ENCODE measurements at places on chromosomes 12 and 14.

DNA sequence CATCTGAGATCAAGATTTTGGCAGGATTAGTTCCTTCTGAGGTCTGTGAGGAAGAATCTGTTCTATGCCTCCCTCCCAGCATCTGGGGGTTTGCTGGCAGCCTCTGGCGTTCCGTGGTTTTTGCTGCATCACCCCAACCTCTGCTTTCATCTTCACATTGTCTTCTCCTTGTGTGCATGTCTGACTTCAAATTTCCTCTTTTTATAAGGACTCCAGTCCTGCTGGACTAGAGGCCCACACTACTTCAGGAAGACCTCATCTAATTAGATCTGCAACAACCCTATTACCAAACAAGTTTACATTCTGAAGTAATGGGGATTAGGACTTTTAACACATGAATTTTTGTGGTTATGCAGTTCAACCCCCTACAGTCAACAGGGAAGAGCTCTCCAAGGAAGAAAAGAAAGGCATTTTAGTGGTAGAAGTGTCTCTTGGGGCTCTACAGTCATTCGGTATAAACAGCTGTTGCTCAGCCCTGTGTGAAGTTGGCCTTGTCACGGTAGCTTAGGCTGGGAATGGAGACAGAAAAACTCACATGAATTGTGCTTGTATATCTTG, 89.7 kb downstream of the CAND1 start:
- DNase-seq, result no peak

- no peak for DNase-seq
Measured at GRCh38 chr14:51006781-51007211, 62.5 kb upstream of the PYGL start.

DNA sequence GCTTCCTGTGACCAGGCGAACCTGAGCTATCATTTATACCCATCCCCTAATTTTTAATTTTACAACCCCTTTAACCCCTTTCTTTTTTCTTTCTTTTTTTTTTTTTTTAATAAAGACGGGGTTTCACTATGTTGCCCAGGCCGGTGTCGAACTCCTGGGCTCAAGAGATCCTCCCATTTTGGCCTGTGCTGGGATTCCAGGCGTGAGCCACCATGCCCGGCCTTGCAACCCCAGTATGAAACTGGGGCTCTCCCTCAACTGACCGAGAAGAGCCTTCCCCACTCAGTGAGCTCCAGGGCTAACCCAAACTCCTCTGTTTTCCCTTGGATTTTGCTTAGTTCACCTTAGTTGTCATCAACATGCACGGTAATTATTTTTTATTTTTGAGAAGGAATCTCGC, 992 bp downstream of the CPSF2 start:
- no peak for DNase-seq

DNA sequence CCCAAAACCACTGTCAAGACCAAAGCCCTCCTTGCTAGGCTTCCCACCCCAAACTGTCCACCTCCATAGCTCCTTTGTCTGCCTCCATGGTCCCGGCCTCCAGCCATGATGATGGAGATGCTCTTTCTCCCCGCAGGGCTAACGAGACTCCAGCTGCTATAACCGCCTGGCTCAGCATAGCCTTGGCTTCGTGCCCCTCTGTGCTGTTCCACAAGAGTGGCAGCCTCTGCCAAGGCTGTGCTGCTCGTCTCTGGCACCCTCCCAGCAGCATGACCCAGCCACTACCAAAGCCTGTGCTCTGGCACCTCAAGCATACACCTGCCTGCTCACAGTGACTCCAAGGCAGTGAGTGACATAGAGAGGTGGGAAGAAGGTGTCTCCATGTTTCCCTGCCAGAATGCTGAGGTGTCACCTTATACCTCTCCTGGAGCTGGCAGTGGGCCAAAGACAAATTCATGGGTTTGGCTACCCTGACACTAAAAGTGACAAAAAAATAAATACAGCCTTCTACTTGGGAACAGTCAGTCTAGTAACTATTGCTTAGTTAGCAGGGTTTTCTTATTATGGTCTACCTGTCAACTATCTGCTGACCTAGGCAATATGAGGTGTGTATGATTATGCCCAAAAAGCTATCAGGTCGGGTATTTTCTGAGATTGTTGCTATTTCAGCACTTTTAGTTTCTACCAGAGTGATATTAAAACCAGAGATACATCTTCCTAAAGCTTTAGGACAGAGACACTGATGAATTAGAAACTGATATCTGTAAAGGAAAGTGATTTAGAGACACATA, 16.1 kb upstream of the KRT73 start:
- DNase-seq, result no peak

DNA sequence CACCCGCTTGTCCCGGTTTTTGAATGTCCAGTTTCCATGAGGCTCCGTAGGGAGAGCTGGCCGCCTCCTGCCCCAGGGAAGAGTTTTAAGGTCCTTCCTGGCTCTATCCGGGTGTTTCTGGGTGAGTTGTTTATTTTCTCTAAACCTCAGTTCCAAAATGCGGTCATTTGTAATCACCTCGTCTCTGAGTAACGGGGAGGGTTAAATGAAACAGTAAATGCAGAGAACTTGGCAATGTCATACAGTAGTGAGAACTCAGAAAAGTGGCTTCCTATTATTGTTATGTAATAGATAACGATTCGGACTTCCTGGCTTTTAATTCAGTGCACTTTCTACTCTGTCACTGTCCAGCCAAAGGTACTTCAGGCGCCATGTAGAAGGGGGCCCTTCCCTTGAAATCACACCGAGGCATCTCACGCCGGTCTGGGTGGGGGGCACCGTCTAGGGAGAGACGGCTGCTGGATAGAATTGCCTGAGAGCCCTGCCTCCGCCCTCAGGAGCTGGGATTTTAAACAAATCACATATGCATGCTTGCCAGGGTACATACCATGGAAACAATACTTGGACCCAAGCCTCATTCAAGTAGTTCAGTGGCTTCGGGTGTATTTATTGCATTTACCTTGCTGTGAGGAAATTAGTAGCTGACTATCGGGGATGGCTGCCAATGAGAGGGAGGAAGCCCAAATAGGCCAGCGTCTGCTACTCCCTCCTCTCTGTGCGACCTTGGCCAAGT, 26.4 kb downstream of the NOS1 start:
- DNase-seq, result no peak

- no peak for DNase-seq
Measured at GRCh38 chr12:50665609-50666008, 98.3 kb upstream of the ATF1 start.

GRCh38 chr12:116547955-116548501, 11.2 kb upstream of the MAP1LC3B2 start:
- no peak for DNase-seq

- no peak for DNase-seq
Measured at GRCh38 chr12:109440851-109441490, 36.1 kb downstream of the KCTD10 start.

DNA sequence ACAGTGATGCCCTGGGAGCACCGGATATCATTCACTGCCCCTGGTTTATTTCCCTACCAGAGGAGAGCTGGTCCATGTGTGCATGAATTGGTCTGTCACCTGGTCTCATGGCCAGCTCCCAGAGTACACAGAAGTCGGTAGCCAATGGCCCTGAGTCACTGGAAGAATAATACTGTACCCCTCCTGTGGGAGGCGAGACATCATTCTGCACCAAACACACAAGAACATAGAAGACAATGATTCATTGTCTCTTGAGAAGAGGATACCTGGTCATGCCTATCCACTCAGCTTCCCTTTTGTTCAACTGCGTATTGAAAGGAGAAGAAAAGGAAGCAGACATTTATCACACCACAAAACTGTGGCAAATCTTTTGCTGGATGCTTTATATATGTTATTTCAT, 216.2 kb downstream of the DPF3 start:
- no peak for DNase-seq

DNA sequence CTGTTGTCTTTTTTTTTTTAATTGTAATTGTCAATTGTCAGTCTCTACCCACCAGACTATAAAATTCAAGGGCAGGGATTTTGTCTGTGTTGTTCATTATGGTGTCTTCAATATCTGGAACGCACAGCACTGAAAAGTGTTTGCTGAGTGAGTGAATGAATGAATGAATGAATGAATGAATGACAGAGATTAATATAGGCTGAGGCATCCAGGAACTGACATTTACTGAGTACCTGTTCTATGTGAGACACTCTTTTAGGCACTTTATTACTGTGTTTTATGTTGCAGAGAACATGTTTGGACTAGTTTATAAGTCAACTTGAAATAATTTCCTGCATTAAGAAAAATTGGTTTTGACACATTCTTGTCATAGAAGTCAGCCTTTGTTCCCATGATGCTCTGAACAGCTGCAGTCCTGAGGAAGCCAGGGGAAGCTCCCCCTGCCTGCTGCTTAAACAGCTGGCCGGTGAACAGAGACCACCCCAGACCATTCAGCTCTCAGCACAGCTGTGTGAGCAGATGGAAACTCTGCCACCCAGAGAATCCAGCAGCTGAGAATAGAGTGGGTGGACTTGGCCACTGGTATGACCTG, 160.7 kb upstream of the CCND2 start:
- DNase-seq, result no peak

GRCh38 chr12:40078266-40078665, 27.6 kb downstream of the SLC2A13 start:
- no peak for DNase-seq

GRCh38 chr14:85125291-85125670, 404.7 kb upstream of the FLRT2 start:
- DNase-seq, result no peak

DNA sequence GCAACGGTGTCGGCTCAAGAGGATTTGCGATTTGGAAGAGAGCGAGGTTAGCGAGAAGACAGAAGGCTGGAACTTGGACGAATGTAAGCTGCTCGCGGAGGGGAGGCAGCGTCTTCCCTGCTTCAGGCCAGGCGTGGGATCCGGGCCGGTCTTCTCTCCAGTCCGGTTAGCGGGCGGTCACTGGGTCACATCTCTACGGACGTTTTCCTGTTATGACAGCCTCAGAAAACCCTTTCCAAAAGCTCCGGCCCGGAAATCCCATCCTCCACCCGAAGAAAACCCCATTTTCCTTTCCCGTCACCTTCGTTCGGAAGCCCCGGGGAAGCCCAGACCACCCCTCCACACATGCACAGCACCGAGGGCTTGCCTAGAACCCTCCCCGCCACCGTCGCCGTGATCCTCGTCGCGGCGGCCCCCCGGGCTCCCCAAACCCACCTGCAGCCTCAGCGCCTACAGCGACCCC, 268 bp downstream of the NDUFB1 start:
- no peak for DNase-seq

GRCh38 chr12:127145929-127146789, 1120.8 kb upstream of the TMEM132C start:
- DNase-seq, result peak; percentile 45

GRCh38 chr12:118148287-118148686, 12.4 kb downstream of the PEBP1 start:
- no peak for DNase-seq

DNA sequence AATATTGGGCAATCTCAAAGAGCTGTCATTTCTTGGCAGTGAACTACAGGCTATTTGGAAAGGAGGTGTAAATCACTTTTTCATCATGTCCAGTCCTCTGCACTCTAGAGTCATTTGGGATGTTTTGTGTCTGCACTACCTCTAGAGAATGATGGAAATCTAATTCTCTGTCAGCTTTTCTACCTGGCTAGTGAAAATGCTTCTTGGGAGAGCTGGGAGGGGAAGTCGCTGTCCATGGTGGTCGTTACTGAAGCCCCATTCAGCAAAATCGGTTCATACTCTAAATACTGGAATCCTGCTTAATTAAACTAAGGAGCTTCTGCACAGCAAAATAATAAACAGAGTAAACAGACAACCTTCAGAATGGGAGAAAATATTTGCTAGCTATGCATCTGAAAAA, 251.8 kb downstream of the APAF1 start:
- DNase-seq, result no peak

- no peak for DNase-seq
Measured at GRCh38 chr12:59452259-59452658, 143.6 kb upstream of the SLC16A7 start.
